ENCODE measurements at places on chromosomes 5 and 9.

DNA sequence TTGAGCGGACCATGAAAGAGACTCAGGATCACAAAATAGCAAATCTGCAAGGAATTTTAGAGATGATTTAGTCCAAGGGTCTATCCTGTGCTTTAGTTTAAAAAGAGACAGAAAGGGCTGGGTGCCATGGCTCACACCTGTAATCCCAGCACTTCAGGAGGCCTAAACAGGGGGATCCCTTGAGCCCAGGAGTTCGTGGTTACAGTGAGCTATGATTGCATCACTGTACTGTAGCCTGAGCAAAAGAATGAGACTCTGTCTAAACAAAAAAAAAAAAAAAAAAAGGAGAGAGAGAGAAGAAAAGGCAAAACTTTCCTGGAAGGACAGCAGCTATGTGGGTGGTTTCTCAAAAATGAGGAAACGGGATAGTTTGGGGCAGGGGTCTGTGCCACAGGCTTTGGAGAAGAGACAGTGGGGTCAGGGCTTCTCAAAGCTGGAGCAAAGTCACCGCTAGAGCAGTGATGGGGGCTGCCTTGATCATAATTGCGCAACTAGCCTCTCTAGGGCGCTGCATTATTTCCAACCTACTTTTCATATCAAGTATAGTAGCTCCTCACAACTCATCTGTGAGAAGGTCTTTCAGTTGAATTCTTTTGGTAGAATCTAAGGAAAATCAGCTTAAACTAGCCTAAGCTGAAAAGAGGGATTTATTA, 8.5 kb upstream of the ANKH start:
- no peak for DNase-seq

GRCh38 chr5:9557696-9558095, 11.8 kb upstream of the SEMA5A start:
- no peak for DNase-seq

DNA sequence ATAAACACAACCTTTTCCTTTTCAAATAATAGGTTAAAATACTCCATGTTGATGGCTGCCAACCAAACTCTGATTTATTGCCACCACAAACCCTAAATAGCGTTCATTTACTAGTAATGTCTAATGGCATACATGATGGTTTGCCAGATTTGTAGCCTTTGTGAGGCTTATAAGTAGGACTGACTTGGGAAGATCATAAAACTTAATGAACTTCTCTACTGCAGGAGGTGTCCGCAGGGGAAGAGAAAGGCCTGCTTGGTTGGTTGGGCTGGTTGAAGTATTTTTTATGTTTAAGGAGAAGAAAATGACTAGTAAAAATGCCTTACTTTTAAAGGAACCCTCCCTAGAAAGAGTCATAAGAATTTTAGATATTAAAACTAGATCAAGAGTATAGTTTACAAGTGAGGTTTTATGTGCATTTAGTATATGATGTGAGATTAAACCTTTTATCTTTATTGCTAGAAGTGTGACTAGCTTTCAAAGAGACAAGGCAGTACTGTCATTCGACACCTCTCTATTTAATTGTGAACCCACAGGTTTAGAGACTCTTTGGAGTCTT, 5.0 kb downstream of the PBX3 start:
- DNase-seq = no peak

DNA sequence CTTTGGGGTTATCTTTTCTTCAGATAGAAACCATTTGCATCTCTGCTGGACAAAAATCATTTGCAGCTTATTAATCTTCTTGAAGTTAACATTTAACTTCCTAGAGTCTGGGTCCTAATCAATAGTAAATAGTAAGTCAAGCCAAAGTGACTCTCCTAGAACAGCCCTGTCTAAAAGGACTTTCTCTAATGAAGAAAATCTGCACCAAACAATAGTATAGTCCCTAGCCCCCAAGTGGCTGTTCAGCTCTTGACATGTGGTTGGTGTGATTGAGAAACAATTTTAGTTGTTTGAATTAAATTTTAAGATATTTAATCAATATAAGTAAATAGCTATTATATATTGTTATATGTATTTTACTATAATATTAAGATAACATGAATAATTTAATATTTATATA, 64.6 kb upstream of the SHB start:
- no peak for DNase-seq

GRCh38 chr5:116365006-116365496, 209.6 kb downstream of the SEMA6A start:
- DNase-seq = no peak

DNA sequence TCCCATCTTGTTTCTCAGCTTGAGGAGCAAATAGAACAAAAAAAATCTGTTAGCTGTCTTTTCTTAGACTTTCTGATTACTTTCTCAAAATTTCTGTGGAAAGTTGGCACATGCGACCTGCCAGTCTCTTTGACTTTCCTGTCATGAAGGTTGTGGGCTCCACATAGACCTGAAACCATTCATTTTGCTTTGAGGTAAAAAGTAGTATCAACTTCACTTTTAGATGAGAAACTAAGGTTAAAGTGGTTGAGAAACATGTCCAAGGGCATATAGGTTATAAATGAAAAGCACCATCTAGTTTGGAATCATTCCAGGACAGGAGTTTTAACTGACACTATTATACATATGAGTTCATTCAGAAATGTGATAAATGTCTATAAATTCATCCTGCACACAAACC, 42.7 kb downstream of the ST8SIA4 start:
- DNase-seq = no peak

DNA sequence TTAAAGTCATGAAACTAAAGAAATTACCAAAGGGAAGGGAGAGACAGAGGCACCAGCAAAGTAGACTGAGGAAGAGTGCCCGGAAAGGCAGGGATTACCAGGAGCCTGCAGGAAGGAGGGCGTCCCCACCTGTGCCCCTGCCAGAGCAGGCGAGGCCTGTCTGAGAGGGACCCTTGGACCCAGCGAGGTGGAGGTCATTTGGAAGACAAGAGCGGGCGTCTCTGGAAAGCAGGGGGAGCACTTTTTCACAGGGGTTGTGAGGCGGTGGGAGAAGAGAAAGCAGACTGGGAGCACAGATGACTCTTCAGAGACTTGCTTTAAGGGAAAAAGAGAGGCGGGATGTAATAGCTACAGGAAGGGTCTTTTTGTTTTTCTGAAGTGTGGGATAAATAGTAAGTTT, 27.5 kb upstream of the SLC2A8 start:
- DNase-seq = no peak

DNA sequence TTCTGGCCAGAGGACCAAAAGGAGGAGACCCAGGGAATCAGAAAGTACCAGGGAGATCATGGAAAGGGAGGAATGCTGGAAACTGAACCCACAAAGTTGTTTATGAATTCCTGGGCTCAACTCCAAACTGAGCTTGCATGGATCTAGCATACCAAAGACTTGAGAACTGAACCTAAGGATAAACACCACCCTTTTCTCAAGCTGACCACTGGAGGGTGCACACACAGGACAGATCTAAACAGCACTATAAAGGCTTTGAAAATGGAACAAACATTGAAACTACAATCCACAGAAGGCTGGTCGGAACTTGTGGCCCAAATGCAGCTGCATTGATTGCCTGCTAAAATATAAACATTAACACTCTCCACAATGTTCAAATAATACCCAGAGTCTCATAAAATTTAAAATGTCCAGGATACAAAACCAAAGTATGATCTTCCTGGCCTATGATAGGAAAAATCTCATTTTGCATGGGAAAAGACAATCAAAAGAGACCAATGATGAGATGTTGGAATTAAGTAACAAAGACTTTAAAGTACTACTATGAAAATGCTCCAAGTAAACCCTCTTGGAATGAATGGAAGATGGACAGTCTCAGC, 15.6 kb upstream of the IRF1 start:
- no peak for DNase-seq

DNA sequence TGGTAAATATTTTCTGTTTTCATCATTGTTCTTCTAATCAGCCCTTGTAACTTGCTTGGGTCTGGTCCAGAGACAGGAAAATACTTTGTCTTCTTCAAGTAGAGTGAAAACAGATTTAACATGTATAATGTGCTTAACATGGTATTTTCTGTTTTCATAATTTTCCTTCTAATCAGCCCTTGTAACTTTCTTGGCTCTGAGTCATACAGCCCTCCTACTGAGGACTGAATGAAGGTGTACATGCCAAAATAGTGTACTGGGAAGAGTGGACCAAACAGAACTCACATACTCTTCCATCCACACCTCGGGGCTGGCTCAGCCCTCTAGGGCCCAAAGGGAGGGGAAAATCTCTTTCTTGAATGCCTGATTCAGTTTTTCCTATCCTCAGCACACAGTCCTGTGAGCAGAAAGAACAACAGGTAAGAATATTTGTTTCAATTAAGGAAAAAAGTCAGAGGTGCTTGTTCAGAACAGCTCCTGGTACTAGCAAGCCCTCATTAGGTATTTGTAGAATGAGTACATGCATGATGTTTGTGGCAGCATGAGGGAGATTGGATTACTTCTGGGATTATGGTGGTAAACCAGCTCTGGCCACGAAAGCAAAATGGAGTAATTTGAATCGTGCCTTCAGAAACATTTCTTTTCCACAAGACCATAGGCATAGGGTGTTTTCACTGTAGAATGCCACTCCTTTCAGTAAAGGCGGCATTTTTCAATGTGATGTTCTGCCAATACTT, 24.2 kb upstream of the MACIR start:
- no peak for DNase-seq

DNA sequence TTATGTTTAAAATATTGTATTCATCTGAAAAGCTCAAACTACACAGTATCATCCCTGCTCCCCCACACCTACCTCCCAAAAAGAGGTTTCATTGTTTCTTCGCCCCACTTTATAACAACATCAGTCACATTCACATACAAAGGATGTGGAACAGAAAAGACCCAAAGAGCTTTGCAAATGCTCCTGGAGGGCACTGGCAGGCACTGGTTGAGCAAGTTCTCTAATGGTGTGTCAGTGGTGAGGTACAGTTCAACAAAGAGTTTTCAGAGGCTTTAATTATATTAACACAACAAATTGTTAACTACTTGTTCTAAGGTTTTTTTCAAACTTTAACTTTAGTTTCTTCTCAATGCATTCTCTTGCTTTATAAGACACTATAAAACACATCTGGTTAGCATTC, 54.1 kb upstream of the ECM2 start:
- no peak for DNase-seq

DNA sequence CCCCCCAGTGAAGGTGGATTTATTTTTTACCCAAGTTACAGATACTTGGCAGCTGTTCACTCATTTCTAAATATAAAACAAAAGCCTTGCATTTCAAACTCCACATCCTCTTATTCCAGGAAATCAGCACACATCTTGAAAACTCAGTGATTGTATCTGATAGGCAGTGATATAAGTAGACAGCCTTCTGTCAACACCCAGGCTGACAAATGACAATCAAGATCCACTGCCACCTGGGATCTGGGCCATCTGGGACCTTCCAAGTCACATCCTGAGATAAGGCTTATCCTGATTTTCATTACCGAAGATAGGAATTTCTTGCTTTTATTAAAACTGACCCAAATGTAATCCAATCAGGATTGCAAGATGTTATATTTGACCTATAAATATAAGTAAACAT, 201.3 kb upstream of the PUM3 start:
- DNase-seq = no peak

GRCh38 chr9:21688108-21689102, 114.0 kb upstream of the MTAP start:
- DNase-seq = no peak

- DNase-seq = no peak
Observed at GRCh38 chr9:9855177-9856078, 757.4 kb downstream of the PTPRD start.

DNA sequence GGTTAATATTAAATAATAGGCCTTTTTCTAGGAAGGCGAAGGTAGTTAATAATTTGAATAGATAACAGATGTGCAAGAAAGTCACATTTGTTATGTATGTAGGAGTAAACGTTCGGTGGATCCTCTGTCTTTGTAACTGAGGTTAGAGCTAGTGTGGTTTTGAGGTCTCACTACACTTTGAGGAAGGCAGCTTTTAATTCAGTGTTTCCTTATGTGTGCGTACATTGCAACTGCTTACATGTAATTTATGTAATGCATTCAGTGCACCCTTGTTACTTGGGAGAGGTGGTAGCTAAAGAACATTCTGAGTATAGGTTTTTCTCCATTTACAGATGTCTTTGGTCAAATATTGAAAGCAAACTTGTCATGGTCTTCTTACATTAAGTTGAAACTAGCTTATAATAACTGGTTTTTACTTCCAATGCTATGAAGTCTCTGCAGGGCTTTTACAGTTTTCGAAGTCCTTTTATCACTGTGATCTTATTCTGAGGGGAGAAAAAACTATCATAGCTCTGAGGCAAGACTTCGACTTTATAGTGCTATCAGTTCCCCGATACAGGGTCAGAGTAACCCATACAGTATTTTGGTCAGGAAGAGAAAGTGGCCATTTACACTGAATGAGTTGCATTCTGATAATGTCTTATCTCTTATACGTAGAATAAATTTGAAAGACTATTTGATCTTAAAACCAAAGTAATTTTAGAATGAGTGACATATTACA, 45.7 kb downstream of the TGFBR1 start:
- no peak for DNase-seq

GRCh38 chr5:154284433-154284832, 93.9 kb downstream of the GALNT10 start:
- no peak for DNase-seq

- no peak for DNase-seq
Observed at GRCh38 chr9:6869081-6869948, 111.5 kb downstream of the KDM4C start.

DNA sequence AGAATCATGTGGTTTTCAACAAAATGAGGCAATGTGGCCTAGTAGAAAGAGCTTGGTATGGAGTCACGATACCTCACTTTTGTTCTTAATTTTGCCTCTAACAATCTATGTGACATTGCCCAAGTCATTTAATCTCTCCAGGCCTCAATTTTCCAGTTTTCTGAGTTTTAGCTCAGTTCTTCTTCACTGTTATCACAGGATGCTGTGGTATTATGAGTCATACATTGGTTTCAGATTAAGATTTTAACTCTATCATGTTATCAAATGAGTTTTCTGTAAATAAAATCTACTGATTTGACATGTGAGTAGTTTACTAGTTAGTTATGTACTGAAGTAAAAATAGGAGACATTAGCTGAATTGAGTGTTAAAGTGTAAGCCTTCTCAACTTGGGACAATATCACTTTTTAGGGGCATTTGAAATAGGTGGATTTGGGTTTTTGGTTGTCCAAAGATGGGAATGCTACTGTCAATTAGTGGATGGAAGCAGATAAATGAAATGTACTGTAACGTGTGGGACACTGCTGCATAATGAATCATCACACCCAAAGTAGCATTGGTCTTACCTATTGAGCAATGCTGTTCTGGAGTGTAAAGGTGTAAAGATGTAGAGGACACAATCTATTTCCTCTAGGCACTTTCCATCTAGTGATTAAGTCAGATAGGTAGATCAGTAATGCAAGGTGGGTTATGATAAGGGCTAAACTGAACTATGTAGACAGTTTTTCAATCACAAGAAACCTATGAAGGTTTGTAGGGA, 73.3 kb downstream of the NNT start:
- DNase-seq = no peak

- DNase-seq = no peak
Observed at GRCh38 chr5:33439905-33440481, 772 bp upstream of the TARS1 start.

DNA sequence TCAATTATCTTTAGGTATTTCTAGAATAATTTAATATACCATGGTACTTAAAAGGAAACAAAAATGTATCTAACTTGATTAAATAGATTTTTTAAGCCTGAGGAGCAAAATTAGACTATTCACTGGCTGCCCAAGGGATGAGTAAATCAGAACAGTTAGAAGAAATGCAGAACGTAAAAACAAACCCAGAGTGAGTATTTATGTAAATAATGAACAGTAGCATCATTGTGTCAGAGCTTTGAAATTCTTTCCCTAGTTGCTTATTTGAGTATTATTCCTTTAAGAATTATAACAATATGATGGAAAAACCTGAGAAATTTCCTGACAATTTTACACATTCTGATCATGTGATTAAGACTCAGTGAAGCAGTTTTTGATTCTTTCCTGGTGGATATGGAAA, 200.9 kb downstream of the GDNF start:
- DNase-seq = no peak

Data from activated CD8-positive, alpha-beta memory T cell treated with anti-CD3 and anti-CD28 coated beads, Interleukin-2, amount 50 U/mL, for 48 hours (primary cell).